ENCODE measurements at places on chromosomes 16 and 17. TPM values are rescaled to one million over a fixed set of nuclear protein-coding genes. Genes with fewer than 3 reads are reported as not detected.
A peak's percentile ranks its signal among the peaks of the same experiment; 100 is the strongest.

DNA sequence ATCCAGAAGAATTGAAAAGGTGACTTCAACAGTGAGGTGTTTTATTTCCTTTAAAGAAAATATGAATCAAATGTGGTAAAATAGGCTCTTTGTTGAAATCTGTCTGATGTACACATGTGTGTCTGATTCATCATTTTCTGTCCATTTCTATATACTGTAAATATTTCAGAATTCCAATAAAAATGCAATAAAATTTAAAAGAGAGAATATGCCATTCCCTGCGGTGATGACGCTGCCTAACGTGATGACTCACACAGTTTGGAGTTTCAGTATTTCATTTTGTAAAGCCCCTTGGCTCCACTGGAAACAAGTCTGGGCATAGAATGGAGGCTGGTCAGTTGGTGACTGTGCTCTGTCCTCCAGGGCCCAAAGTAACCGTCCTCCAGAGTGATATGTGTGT lies 482.5 kb upstream of the CDH5 start:
- DNase-seq = no peak
- no peaks in the 10 kb centered on the region for H3K36me3 ChIP-seq
- H3K27ac ChIP-seq = no peak overlapping the region
- no peaks in the 10 kb centered on the region for H3K4me1 ChIP-seq

TBC1D3B gene
- not detected for total RNA-seq

GRCh38 chr17:66462010-66462409 lies 159.6 kb downstream of the PRKCA start:
- no peak for DNase-seq
- H3K4me1 ChIP-seq = peaks cover 4% of the 10 kb centered on the region
- no peak overlapping the region for H3K4me3 ChIP-seq
- H3K27me3 ChIP-seq = no peaks in the 10 kb centered on the region
- no peak overlapping the region for H3K27ac ChIP-seq

- H3K4me3 ChIP-seq = no peak overlapping the region
- DNase-seq = no peak
- no peak overlapping the region for H3K27ac ChIP-seq
Observed at GRCh38 chr17:72617557-72617956, 474.9 kb downstream of the SLC39A11 start.

PNMT gene
- 14.3 TPM for total RNA-seq

CDH1 gene
- total RNA-seq = 0.69 TPM

CTRB2 gene
- total RNA-seq = not detected

DNA sequence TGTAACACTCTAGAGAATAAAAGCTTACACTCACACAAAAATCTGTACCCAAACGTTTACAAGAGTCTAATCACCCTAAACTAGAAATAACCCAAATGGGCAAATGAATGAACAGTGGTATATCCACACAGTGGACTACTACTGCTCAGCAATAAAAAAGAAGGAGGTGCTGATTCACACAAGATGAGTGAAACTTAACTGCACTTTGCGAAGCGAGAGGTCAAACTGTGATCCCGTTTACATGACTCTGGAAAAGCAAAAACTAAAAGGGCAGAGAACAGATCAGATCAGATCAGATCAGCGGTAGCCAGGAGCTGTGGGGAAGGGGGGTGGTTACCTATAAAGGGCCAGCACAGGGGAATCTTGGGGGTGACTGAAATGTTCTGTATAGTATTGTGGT lies 113.4 kb downstream of the TRIM37 start:
- no peaks in the 10 kb centered on the region for H3K27me3 ChIP-seq
- no peak overlapping the region for H3K4me3 ChIP-seq
- H3K36me3 ChIP-seq = peaks cover 5% of the 10 kb centered on the region
- DNase-seq = no peak
- no peak overlapping the region for H3K27ac ChIP-seq

KRT12 gene
- total RNA-seq = not detected

- H3K4me3 ChIP-seq = no peak overlapping the region
- peaks cover 16% of the 10 kb centered on the region for H3K4me1 ChIP-seq
- DNase-seq = no peak
- peaks cover 39% of the 10 kb centered on the region for H3K27me3 ChIP-seq
- H3K36me3 ChIP-seq = no peaks in the 10 kb centered on the region
Observed at GRCh38 chr17:43952351-43952723, 1.4 kb downstream of the PYY start.

ZNF423 gene
- 11.4 TPM for total RNA-seq

DNA sequence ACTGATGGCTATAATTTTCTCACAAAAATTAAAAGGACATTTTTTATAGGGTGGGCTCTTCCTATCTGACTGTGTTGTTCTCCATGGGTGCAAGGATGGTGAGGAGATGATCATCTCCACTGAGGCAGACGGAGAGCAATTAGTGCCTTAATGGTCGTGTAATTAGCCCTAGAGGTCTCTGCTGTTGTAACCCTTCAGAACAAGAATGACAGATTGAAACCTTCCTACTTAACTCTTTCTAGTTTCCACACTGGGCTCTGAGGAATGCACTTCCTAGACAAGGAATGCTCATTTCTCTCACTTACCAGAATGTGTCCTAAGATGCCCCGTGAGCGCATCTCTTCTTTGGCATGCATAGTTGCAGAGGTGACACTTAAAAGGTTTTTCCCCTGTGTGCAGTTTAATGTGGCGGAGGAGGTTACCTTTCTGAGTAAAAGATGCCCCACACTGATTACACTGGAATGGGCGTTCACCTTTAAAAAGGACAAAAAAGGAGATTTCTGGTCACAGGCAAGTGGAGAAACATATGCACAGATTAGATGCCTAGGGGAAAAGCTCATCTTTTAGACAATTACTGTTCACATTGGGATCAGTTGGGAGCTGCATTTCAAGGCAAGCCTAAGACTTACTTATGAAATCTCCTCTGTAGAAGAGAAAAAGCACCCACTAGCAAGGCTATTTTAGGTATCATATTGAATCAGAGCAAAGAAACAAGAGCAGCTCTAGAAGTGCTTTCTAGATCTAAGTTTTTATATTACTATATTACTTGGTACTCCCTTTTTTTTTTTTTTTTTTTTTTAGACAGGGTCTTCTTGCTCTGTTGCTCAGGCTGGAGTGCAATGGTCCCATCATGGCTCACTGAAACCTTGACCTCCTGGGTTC lies 53.6 kb downstream of the GRB7 start:
- no peaks in the 10 kb centered on the region for H3K36me3 ChIP-seq
- H3K4me3 ChIP-seq = no peak overlapping the region
- no peaks in the 10 kb centered on the region for H3K27me3 ChIP-seq
- no peaks in the 10 kb centered on the region for H3K4me1 ChIP-seq
- H3K27ac ChIP-seq = no peak overlapping the region

MMP25 gene
- under 0.01 TPM for total RNA-seq

DNA sequence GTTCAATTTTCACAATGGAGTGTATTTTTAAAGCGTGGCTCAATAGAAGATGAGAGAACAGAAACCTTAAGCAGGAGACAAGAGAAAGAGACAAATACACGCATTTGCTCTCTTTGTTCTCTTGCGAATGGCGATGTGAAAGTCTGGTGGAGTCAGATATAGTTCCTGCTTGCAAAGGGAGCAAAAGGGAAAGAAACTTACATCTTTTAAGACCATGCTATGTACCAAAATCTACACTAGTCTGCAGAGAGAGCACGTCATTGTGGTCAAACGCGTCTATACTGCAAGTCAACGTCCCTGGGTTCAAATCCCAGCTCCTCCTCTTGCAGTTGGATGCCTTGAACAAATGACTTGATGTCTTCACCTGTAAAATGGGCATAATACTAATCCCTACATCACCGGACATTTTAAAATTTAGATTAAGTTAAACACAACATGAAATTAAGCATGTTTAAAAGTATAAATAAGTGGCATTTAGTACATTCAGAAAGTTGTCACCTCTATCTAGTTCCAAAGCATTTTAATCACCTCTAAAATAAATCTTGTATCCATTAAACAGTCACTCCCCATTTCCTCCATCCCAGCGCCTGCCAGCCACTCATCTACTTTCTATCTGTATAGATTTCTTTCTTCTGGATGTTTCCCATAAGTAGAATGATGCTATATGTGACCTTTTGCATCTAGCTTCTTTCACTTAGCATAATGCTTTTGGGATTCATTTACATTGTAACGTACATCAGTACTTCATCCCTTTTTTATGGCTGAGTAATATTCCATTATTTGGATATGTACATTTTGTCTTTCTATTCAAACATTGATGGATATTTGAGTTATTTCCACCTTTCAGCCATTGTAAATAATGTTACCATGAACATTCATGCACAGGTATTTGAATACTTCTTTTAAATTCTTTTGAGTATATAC lies 406.9 kb downstream of the TMEM114 start:
- H3K4me1 ChIP-seq = no peaks in the 10 kb centered on the region
- no peaks in the 10 kb centered on the region for H3K36me3 ChIP-seq
- H3K27ac ChIP-seq = no peak overlapping the region
- no peak overlapping the region for H3K4me3 ChIP-seq
- no peak for DNase-seq
- no peaks in the 10 kb centered on the region for H3K27me3 ChIP-seq

- no peak for DNase-seq
- no peak overlapping the region for H3K4me3 ChIP-seq
- no peaks in the 10 kb centered on the region for H3K27me3 ChIP-seq
- peaks cover 84% of the 10 kb centered on the region for H3K4me1 ChIP-seq
Observed at GRCh38 chr17:49631496-49631895, 46.4 kb downstream of the SPOP start.

- H3K27me3 ChIP-seq = no peaks in the 10 kb centered on the region
- no peak overlapping the region for H3K4me3 ChIP-seq
- H3K4me1 ChIP-seq = no peaks in the 10 kb centered on the region
- peaks cover 100% of the 10 kb centered on the region for H3K36me3 ChIP-seq
- H3K27ac ChIP-seq = no peak overlapping the region
- DNase-seq = no peak
Observed at GRCh38 chr16:29985271-29985811, 10.1 kb downstream of the HIRIP3 start.

GRCh38 chr17:9890124-9890523 lies 14.9 kb downstream of the RCVRN start:
- no peak overlapping the region for H3K27ac ChIP-seq
- H3K4me1 ChIP-seq = no peaks in the 10 kb centered on the region
- no peaks in the 10 kb centered on the region for H3K36me3 ChIP-seq
- H3K4me3 ChIP-seq = no peak overlapping the region

DNAAF1 gene
- total RNA-seq = 0.78 TPM

MYH2 gene
- 0.34 TPM for total RNA-seq

MPV17L gene
- 6.6 TPM for total RNA-seq

DNA sequence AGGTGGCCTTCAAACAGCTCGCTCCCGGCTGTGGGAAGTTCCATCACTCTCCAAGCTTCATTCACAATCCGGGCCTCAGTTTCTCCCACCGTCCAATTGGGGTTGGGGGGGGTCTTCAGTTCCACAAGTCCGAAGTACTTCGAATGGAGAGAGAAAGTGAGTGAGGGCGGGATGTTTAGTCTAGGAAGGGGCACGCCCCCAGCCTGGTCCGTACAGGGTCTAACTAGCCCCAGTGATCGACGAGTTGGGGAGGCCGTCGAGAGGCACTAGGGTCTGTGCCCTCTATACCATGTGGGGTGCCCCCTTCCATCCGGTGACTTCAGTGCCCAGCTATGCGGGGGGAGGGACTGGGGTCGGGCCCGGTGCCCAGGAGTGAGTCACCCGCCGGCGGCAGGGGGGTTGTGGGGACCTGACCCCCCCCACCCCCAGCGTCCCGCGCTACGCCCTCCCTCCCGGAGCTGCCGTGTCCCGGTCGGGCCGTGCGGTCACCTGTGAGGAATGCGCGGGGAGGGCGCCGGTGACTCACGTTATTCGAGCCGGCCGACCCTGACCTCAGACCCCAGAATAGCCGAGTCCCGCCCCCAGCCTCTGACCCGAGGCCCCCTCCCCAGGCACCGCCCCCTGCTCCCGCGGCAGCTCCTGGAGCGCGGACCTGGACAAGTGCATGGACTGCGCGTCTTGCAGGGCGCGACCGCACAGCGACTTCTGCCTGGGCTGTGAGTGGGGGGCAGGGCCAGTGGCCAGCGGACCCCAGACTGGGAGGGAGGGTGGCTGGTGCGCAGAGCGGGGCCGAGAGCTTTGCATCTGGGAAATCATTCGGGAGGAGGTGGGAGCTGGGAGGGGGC lies 658 bp downstream of the TNFRSF12A start:
- peak overlapping the region; percentile 68 for H3K4me3 ChIP-seq
- H3K27me3 ChIP-seq = peaks cover 23% of the 10 kb centered on the region
- DNase-seq = peak; percentile 94
- H3K4me1 ChIP-seq = peaks cover 67% of the 10 kb centered on the region

DNA sequence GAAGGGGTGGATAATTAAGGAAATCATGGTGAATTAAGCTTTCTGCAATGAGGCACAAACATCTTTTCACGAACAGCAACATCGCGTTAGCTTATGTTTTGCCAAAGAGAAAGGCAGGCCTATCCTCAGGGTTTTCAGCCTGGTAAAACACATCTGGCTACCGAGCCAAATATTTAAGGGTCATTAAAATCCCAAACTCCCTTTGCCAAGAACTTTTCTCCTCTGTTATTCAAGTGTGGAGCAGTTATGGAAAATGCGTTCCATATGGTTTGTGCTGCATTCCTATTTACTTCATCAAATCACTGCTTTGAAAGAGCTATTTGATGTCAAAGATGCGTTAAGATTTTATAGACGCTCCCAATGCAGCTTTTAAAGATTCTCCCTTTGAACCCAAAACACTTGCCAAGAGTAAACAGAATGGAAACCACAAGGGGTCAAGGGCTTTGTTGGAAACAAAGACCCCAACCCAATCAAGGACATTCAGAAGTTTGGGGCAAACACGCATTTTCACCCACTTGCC lies 308.3 kb upstream of the CDH5 start:
- no peaks in the 10 kb centered on the region for H3K4me1 ChIP-seq

DNA sequence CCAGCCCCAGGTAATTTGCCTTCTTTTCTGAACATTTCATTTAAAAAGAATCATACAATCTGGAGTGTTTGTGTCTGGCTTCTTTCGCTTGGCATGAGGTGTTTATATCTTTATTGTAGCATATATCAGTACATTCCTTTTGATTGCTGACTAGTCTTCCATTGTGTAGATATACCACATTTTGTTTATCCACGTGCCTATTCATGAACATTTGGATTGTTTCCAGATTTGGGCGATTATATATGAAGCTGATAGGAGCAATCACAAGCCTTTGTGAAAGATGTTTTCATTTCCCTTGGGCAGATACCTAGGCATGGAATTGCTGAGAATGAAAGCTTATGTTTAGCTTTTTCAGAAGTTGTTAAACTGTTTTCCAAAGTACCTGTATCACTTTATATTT lies 120.3 kb downstream of the AATF start:
- DNase-seq = no peak
- H3K27ac ChIP-seq = no peak overlapping the region
- H3K27me3 ChIP-seq = peaks cover 5% of the 10 kb centered on the region
- no peaks in the 10 kb centered on the region for H3K36me3 ChIP-seq
- H3K4me1 ChIP-seq = no peaks in the 10 kb centered on the region

TBC1D3C gene
- not detected for total RNA-seq

- no peaks in the 10 kb centered on the region for H3K27me3 ChIP-seq
- no peak overlapping the region for H3K4me3 ChIP-seq
- H3K27ac ChIP-seq = peak overlapping the region; percentile 79
- H3K4me1 ChIP-seq = peaks cover 43% of the 10 kb centered on the region
- no peaks in the 10 kb centered on the region for H3K36me3 ChIP-seq
- DNase-seq = no peak
Observed at GRCh38 chr16:89392881-89393737, 97.3 kb downstream of the ANKRD11 start.

Measured in esophagus muscularis mucosa (tissue), 4 donors.